ENCODE measurements at places on chromosomes 1 and 21.

DNA sequence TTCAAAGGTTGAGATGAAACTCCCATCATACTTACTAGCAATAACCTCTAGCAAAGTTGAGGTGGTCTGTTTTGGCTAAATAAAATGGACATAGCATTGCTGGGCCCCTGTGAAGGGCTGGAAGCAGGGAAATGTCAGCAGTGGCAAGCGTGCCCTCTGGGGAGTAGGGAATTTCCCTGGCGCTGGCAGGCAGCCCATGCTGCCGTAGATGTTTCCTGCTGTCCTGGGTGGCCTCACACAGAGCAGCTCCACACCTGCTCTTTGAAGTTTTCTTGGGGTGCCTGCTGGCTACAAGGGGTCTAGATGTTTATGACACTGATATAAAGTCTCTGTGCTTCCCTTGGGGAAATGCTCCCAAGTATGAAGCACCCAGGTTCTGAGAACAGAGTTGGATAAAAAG lies 30.2 kb downstream of the ADARB1 start:
- DNase-seq = no peak

- no peak for DNase-seq
Observed at GRCh38 chr1:40308036-40308727, 8.9 kb downstream of the COL9A2 start.

DNA sequence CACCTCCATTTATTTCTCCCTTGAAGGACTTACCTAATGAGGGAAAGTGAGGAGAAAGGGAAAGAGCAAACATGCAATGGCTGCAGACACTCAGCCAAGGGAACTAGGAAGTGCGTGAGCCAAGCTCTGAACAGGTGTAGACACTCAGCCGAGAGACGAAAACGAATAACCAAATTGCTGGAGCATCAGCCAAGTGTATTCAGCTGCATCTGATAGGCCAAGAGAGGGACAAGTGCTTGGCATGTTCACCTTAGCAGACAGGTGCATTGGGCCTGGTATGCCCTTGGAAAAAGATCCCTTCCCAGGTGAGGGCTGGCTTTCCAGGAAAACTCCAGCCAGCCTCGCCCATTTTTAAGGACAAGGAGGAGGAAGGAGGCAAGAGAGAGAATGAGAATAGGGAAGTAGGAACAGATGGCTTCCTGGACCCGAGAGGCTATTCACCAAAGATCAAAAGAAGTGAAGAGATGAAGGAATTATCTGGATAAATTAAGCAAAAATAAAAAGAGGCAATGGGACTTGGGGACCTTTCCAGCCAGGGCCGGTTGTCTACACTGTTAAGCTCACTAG lies 184.7 kb downstream of the TOMM20 start:
- DNase-seq = no peak

DNA sequence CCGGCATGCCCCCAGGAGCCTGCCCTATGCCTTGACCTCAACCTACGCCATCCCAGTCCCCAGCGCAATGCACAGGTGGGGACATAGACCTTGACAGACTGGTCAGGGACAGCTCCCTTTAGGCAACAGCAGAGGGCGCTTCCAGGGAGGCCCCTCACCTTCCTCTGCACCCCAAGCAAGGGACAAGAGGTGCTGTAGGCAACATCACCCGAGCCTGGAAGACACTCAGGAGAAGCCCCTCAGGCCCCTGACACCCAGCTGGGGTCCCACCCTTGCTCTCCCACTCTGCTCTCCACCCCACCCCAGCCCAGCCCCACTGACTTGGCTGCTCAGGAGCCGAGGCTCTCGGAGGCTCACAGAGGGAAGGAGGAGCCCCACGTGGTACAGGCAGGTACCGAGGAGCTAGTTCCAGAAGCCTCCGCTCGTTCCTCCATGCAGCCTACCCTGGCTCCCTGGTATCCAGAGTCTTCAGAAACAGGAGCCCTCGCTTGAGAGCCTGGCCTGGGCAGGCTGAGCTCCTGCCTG lies 2.4 kb upstream of the WNT3A start:
- no peak for DNase-seq

GRCh38 chr1:181114574-181115367 lies 26.3 kb downstream of the IER5 start:
- DNase-seq = no peak

DNA sequence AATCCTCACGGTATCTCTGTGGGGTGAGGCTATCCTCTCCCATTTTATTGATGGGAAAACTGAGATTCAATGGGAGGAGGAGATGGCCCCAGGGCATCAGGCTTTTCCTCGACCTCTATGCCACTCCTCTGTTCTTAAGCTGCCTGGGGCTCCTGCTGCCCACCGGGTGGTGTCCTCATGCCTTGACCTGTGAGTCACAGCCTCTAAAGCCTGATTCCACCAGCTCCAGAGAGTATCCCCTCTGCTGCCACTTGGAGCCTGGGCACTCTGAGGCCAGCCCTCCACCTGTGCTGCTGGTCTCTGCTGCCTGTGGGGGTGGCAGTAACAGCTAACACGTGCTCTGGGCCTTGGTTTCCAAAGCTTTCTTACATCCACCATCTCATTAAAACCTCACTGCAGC lies 241.2 kb downstream of the TRABD2B start:
- no peak for DNase-seq

DNA sequence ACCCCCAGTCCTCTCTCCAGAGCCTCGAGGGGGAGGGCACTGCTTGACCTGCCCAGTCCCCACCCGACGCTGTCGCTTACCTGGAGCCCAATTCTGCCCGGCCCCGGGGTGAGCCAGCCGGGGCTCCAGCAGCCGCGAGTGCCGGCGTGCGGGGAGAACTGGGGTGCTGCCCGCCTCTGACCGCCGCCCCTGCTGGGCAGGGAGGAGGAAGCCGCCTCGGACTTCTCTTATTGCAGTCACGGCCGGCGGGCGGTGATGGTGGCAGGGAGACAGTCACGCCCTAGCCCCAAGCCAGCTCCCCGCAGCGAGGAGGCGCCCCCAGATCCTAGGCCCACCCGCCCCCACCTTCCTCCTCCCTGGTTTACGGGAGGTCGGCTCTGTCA lies at the start of gene FGR:
TSS of gene FGR (minus strand) at position 201 of the 383 bp plus-strand sequence. CDS start 11,269 bp downstream, outside the sequence.
- DNase-seq = no peak

DNA sequence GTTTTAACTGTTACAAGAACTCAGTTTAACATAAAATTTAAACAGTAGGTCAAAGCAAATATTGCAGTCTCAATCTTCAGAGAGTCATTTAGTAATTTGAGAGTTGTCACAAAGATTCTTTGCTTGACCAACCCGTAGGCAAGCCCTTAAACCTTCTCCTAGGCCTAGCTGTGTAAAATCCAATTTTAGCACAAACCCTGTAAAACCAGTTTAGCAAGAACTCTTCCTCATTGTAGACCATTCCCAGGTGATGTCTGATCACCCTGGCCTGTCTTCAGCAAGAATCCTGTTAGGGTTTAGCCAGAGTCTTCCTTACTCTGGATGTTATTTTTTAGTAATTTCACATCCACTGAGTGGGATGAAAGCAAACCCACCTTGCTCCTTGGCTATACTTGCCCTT lies 30.1 kb downstream of the LRIG2 start:
- no peak for DNase-seq

- DNase-seq = no peak
Observed at GRCh38 chr1:89669441-89669840, 36.5 kb downstream of the LRRC8C start.

DNA sequence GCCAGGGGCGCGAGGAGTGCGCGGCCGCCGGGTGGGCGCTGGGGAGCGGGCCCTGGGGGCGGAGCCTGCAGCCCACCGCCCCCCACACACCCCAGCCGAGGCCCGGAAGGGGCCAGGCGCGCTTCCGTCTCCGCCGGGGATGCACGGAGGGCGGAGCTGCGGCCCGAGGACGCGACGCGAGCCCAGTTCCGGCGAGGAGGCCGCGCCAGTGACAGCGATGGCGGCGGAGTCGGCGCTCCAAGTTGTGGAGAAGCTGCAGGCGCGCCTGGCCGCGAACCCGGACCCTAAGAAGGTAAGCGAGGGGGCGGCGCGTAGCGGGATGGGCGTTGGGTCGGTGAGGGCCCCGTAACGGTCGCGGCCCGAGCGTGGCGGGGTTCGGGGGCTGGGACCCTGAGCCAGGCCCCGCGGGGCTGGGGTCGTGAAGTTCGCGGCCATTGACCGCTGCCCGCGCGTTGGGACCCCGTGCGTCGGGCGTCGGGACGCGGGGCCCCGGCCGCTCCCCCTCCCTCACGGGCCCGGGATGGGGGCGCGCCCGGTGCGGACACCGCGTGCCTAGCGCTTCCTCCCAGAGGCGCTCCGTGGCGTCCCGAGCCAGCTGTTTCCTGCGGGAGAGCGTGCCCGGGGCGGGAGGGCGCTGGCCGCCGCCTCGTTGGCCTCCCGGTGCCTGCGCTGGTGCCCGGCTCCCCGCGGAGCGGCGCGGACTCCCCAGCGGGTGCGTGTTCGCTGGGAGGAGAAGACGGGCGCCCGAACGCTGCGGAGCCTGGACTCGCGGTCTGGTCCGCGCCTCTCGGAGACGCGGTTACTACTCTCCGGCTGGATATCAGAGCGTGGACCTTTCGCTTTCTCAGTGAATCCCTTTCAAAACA lies at the start of gene ELOA:
TSS of gene ELOA (plus strand) at position 185 of the 866 bp plus-strand sequence. CDS start at position 218, 33 bp downstream.
- no peak for DNase-seq

- no peak for DNase-seq
Observed at GRCh38 chr1:204146309-204146708, 5.5 kb downstream of the ETNK2 start.

DNA sequence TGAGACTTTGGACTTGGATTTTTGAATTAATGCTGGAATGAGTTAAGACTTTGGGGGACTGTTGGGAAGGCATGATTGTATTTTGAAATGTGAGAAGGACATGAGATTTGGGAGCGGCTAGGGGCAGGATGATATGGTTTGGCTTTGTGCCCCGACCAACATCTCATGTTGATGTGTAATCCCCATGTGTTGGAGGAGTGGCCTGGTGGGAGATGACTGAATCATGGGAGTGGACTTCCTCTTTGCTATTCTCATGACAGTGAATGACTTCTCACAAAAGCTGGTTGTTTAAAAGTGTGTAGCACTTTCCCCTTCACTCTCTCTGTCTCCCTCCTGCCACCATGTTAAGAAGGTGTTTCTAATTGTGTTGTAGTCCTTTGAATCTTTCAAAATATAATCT lies 9.3 kb upstream of the PHGDH start:
- no peak for DNase-seq

- DNase-seq = peak; percentile 66
Observed at GRCh38 chr1:13675151-13675651, 24.8 kb upstream of the PRDM2 start.

DNA sequence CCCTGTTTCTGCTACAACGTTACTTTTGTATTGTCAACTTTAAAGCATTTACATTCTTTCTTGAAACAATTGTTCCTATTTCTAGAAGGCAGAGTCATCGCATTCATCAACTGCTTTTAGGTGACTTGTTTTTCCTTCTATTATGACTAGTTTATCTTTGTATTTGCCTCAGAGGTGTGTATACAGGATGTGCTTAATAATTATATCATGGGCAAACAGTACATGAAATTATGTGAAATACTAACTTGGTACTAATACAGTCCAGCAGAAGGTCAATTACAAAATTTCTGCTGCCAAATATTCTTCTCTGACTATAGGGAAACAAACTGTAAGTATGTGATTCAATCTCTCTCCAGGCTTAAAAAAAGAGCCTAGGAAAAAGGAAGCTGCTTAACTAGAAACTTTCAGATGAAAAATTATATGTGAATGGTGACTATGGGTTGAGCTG lies 101.6 kb downstream of the C4BPA start:
- DNase-seq = no peak

DNA sequence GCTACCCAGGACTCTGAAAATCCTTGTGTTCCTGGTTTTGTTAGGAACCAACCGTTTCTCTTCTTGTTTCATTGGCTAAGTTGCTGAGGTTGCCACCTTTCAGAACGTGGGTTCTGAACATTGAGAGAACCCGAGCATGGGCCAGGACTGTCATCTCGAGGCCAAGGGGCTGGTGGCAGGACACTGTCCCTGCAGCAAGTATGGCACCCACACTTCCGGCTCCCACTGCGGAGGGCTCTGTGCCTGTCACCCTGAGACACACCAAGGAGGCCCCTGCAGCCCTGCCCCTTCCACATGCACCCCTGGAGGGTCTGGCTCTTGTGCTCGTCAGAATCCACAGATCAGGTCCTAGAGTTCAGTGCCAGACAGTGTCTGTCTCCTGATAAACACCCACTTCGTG lies 39.1 kb upstream of the LRRC3 start:
- DNase-seq = no peak

Data from GM04503 (cell line).